Stimulated activated CD8-positive, alpha-beta memory T cell treated with anti-CD3 and anti-CD28 coated beads, Interleukin-2, amount 100 ng/mL, for 1 hour (primary cell): ENCODE measurements at places on chromosomes 3 and 15.

GRCh38 chr3:181724192-181724965, 12.7 kb downstream of the SOX2 start:
- DNase-seq, result no peak

DNA sequence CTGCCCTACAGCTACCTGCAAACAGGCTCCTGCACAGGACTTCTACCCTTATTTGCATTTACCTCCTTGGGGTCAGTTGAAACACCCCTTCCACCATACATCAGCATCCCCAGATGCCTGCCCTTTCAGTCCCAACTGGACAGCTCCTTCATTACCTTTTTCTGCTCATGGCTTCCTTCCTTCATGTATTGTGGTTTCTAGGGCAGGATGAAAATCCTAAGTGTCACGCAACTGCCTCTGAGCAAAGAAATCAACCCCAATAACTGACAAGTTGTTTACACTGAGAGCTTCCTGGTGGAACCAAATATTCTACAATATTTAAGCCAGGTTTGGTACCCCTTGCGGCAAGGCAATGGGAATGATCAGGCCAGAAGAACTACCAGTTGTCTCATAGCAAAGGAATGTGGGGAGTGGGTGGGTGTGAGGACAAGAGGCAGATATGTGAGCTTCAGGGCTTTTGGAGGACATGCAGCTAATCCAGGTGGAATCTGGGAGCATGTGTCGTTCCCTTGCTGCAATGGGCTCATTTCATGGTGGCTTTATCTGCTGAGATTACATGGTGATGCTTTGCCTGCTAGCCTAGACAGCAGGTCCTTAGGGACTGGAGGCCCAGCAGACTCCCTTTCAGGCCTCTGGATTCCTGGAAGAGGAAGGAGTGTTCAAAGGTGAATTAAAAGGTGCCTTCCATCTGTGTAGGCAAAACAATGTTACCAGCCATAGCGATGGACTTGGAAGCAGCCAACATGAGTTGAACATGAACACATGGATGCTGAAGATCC, 34.9 kb downstream of the PPCDC start:
- no peak for DNase-seq

DNA sequence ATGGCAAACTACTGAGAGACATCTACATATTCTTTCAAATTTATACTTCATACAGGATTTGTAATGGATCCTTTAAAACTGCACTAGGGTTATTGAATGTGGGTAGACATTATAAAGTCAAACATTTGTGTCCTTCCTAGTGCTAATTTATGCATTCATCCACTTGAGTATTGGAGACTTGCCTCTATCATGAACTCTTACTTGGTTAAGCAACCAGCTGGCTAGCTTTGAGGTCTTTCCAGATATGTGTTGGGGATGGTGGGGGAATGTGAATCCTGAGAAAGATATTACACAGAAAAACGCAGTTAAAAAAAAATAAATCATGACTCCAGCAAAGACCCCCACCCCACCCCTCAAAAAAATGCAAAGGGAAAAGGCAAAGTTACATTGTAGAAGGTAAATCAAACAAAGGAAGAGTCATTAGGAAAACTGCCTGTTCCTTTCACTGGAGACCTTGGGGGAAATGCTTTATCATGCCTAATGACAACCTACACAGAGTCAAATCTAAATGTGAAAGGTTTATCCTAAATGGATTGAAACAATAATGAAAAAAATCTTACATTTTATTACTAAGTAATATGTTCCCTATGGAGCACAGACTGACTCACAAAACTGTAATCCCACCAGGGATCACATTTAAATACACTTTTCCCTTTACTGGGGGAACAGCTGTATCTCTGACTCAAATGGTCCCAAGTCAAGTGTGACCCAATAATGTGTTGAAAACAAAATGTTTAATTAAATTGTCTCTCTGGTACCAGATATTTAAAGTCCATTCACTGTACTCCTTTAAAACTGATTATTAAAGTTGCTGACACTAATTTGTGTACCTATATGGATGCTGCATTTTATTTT, 522.3 kb downstream of the ROBO1 start:
- no peak for DNase-seq

DNA sequence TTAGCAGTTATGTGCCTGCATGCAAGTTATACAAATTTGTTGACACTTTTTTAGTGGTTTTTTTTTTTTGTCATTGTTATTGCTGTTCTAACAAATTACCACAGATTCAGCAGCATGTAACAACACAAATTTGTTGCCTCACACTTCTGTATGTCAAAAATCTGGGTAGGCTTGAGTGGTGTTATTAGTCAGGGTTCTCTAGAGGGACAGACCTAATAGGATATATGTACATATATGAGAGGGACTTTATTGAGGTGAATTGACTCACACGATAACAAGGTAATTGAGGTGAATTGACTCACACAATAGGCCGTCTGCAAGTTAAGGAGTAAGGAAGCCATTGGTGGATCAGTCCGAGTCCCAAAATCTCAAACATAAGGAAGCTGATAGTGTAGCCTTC, 15.0 kb upstream of the PLSCR1 start:
- DNase-seq, result no peak

DNA sequence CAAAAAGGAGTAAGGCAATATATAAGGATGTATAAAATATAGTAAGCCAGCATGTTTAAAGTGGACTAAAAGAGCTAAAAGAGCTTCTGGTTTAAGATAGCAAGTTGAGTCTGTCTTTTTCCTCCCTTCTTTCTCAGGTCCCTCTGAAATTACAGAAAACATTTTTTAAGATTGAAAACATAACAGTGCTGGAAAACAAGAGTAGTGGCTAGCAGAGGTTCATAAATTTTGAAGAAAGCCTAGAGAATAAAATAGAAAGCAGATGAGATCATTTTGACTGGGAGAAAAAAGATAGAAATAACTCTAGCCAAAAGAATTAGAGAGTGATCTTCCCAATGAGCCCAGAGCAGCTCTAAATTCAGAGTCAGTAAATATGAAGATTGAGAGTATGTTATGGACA, 41.9 kb downstream of the ATP8B4 start:
- no peak for DNase-seq

GRCh38 chr3:101827211-101828174, 21.8 kb upstream of the NFKBIZ start:
- peak; percentile 57 for DNase-seq

DNA sequence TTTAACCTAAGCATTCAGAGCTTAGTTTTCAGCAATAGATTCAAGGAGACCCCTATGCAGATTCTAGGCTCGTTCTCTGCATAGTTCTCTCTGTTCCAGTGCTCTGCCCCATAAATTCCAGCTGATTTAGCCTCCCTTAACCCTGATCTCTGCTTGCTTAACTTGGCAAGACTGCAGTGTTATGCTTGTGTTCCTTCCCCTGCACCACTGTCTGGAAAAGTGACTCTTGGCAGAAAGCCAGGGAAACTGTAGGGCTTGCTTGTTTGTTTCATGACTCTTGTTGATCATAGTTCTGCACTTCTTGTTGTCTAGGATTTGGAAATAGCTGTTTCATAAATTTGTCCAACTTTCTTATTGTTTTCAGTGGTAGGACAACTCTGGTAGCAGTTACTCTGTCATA, 40.1 kb downstream of the ANAPC13 start:
- no peak for DNase-seq

DNA sequence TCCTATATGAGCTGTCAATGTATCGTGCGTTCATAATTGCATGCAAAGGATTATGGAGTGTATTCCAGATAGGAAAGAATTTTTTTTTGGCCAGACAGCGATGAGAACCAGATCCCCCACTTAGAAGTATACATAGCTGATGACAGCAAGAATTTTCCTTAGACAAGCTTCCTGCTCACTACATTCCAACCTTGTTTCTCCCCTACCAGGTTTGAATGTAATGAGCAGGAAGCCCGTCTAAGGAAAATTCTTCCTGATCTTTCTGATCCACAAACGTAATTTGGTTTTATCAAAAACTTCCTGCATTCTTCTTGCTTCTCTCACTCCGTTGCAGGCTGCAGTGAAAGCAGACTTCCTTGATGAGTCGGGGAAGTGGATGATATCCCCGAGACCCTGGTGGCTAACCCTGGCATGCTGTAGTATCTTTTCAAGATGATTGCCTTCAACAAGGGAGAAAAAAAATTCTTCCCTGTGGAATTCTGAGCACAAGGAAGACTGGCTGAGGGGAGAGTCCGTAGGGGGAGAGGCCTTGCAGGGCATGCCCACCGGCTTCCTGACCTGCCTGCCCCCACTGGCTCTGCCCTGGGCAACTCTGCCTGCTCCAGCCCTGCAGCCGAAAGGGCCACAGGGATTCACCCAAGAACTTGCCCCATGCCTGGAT, 243.1 kb downstream of the TLE3 start:
- DNase-seq, result no peak

DNA sequence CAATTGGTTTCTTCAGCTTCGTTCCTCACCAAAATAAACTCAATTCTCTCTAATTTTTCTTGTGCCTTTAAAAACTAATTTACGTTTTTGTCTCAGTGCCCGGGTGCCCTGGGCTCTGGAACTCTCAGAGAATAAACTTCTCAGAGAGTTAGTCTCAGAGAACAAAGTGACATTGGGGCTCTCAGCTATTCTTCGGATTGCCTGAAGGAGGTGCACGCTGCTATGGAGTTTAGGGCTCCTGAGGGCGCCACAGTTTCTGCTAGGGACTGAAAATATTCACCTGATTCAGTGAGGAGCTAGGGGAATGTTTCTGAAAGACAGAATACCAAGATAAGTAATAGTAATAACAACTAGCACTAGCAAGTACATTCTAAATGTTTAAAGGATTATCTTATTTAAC, 22.7 kb downstream of the ZIC4 start:
- DNase-seq, result no peak

- no peak for DNase-seq
Observed at GRCh38 chr15:22960556-22960955, 19.6 kb downstream of the CYFIP1 start.

DNA sequence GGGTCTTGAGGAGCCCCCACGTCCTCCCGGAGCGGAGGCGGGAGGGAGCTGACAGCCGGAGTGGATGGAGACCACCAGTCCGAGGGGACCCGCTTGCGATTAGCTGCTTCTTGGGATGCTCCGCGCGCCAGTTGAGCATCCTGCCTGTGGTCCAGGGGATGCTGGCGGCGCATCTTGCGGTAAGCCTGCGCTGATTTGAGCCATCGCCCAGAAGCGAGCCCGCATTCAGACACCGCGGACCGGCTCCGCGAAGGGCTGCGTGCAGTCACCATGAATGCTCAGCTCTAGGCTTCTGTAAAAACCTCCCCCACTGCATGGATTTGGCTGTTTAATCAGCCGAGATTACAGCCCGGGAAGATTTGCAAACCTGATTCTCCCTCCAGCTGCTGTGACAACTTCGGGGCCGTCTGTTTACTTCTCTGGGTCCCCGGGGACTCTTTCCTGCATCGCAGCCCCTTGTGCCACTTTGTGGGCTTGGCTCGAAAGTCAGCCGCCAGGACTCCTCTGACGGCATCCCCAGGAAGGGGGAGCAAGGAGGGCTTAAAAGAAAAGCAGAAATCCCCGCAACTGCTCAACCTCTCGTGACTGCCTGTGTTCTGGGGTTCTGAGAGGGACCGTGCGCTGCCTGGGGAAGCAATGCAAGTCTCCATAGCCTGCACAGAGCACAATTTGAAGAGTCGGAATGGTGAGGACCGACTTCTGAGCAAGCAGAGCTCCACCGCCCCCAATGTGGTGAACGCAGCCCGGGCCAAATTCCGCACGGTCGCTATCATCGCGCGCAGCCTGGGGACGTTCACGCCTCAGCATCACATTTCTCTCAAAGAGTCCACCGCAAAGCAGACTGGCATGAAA, 171.1 kb downstream of the KCNAB1 start:
- no peak for DNase-seq

DNA sequence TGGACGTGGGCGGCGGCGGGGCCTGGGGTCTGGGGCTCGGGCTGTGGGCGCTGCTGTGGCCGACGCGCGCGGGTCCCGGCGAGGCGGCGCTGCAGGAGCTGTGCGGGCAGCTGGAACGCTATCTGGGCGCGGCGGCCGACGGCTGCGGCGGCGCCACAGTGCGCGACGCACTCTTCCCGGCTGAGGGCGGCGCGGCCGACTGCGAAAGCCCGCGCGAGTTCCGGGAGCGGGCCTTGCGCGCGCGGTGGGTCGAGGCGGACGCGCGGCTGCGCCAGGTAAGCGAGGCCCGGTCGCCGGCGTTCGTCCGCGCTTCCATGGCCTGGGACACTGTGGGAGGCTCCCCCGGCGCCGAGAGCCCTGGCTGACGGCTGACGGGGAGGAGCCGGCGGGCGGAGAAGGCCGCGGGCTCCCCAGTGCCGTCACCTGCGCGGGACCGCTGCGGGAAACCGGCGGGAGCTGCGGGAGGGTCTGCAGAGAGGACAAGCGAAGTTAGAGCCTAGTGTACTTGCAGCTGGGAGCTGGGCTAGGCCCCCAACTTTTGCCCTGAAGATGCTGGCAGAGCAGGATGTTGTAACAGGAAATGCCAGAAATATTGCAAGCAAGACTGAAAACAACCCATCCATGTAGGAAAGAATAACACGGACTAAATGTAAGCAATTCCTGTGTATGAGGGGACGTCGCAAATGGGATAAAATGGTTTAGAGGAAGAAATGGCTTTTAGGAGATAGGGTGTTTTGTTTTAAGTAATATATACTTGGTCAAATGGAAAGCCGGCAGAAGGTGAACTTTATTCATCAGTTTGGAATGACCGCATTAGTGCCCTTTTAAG, 847 bp downstream of the WHAMM start:
- DNase-seq, result peak; percentile 8

DNA sequence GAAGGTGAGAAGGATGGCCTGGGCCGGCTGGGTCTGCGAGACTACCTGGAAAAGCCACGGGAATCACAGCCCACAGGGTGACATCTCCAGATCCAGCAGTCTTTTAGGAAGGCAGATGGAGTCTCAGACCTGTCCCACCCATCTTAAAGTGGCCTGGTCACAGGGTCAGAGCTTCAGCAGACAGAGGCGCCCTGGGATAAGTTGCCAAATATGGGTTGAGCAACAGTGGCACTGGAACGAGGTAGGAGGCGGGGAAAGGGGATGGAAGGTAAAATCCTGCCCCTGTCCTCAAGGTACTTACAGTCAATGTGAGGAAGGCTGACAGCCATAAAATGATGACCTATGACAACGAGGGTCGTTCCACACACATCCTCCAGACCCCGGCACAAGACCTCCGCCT, 80.7 kb downstream of the LIPC start:
- no peak for DNase-seq

GRCh38 chr15:31831596-31831995, 198.7 kb upstream of the CHRNA7 start:
- DNase-seq, result no peak

- DNase-seq, result no peak
Observed at GRCh38 chr15:75830910-75831805, 12.1 kb upstream of the UBE2Q2 start.

DNA sequence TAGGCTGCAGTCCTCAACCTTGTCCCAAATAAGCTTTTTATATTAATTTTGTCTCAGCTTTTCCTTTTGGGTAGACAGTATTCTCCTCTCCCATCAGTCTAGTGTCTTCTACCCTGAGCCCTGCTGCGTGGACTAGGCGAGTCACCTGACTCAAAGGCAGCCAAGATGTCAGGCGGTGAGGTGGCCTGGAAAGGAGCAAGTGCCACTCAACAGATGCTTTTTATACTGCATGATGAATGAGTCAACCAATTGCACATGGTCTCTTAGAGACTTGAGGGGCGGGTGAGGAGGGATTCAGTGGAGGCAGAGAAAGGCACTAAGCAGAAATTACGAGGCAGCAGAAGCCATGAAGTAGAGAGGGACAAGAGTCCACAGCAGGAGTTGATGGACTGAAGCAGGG, 95.9 kb downstream of the FRMD4B start:
- DNase-seq, result no peak

- DNase-seq, result no peak
Observed at GRCh38 chr15:79265167-79265566, 17.4 kb upstream of the ANKRD34C start.

GRCh38 chr3:60752809-60753208, 498.4 kb downstream of the FHIT start:
- no peak for DNase-seq
